ENCODE measurements at places on chromosomes 7 and 10.

GRCh38 chr10:110216240-110216639, 8.8 kb downstream of the MXI1 start:
- DNase-seq = no peak

- no peak for DNase-seq
Observed at GRCh38 chr7:50153148-50153547, 60.1 kb upstream of the ZPBP start.

DNA sequence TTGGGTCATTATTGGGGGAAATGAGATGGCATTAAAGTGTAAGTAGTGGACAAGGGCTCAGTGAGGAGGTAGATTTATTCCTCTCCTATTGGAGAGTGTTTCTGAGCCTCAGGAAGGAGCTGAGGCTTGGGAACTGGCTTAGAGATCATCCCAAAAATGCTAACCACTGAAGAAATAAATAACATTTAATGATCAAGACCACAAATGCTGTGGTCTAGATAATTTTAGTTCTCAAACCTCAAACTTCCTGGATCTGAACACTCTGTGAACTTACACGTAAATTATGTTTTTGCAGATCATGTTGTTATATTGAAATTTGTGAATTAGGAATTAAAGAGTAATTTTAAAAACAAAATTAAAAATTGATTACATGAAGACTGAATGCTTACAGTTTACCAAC, 27.3 kb downstream of the MDFIC start:
- no peak for DNase-seq

GRCh38 chr10:102613286-102613685, 31.0 kb upstream of the TRIM8 start:
- no peak for DNase-seq

DNA sequence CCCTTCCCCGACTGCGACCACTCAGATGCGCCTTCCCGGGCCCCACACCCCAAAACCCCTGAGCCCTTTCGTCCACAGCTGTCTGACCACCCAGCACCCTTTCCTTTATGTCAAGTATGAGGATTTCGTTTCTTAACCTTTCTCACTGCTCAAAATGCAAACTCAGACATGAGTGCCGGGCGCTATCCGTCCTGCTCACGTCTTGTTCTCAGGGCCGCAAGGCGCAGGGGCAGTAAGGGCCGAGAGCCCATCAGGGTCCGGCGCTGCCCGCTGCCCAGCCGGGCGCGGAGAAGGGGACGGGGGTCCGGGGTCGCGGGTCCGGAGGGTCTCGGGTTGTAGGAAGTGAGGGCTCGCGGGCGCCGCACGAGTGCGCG, 670 bp upstream of the RBM33 start:
- DNase-seq = no peak
